ENCODE measurements at places on chromosomes 7 and 10.

DNA sequence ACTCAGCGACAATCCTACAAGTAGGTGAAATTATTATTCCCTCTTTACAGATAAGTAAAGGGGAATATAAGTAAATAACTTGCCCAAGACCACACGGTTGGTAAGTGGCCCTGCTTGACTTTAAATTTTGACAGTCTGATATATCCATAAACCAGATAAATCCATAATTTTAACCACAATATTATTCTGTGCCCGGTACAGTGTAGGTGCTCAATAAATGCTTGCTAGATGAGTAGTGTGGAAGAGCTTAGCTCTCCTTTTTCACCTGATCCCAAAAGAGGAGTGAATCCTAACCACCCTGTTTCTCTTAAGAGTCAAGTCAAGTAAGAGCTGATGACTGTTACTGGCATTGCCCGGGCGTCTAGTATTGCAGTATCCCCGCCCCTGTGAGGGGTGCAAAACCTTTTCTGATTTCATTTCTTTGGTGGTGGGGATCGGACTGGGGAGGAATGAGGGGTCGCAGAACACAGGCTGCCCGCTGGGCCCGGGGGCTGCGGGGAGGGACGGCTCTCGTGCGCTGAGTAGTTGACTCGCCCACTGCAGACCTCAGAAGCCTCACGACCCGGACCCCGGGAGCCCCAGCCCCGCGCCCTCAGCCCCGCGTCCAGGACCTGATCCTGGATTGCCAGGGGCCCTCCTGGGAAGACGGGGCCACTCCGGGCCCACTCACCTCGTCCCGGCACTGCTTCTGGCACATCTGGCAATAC lies 490 bp downstream of the KIN start:
- DNase-seq, result no peak

GRCh38 chr7:32658467-32658869 lies 163.2 kb downstream of the AVL9 start:
- no peak for DNase-seq

DNA sequence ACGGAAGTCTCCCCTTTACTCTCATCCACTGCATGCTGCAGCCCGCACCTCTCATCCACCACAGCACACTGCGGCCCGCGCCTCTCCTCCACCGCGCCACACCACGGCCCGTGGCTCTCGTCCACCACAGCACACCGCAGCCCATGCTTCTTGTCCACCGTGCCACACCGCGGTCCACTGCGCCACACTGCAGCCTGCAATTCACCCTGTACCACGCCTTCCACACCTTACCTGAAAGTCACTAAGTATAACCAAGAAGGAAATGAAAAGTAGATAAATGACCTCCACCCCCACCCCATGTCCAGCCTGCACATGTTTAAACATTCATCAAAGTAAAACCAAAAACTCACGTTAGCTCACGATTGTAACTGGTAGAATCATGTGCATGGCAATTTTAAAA lies 176.1 kb downstream of the DIP2C start:
- DNase-seq, result no peak

- DNase-seq, result no peak
These were observed at the start of gene CTBP2 for GRCh38 chr10:125159932-125160855. Gene CTBP2 (minus strand): TSS chr10:125160563.

DNA sequence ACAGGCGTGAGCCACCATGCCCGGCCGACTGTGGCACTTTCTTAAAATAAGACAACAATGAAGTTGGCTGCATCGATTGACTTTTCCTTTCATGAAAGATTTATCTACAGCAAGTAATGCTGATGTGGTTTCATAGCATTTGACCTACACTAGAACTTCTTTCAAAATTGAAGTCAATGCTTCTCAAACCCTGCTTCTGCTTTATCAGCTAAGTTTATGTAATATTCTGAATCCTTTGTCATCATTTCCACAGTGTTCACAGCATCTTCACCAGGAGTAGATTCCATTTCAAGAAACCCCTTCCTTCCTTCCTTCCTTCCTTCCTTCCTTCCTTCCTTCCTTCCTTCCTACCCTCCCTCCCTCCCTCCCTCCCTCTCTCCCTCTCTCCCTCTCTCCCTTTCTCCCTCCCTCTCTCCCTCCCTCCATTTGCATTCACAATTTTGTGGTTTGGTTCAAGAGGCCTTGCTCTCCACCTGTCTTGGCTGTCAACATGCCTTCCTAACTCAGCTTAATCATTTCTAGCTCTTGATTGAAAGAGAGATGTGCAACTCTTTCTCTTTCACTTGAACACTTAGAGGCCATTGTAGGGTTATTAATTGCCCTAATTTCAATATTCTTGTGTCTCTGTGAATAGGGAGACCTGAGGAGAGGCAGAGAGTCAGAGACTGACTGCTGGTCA lies 52.1 kb downstream of the HDAC9 start:
- DNase-seq, result no peak

DNA sequence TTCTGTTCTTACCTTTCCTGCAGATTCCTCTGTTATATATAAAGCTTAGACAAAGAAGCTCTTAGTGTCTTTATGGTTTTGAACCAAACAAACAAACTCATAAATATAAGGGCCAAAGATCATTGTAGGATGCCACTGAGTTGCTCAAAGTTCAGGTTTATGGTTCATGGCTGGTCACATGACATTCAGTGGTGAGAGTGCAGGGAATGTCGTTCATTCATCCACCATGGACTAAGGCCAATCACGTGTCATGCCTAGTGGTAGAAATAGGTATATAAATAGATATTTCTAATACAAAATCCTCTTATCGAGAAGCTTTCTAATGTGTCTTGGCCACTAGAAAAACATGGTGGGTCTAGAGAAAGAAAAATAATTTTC lies 119.4 kb downstream of the GATA3 start:
- no peak for DNase-seq

DNA sequence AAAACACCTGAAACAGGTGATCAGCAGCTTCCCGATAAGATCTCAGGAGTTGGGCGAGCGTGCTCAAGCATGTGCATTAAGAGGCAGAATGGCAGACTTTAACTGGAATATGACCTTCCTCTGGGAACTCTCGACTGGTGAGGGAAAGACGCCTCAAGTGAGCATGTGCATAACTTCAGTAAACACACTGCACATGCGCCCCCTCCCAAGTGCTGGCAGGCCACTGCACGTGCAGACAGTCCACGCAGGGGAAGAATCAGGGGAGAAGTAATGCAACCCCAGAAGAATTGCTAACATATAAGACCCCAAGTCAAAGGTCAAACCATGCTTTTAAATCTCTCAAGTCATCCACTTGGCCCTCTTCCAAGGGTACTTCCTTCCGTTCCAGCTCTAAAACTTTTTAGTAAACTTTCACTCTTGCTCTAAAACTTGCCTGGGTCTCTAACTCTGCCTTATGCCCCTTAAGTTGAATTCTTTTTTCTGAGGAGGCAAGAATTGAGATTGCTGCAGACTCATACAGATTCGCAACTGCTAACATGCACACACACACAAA lies 541.0 kb downstream of the TNS3 start:
- no peak for DNase-seq

- peak; percentile 20 for DNase-seq
These were observed 46.8 kb upstream of the SLC29A3 start for GRCh38 chr10:71272056-71272771.

DNA sequence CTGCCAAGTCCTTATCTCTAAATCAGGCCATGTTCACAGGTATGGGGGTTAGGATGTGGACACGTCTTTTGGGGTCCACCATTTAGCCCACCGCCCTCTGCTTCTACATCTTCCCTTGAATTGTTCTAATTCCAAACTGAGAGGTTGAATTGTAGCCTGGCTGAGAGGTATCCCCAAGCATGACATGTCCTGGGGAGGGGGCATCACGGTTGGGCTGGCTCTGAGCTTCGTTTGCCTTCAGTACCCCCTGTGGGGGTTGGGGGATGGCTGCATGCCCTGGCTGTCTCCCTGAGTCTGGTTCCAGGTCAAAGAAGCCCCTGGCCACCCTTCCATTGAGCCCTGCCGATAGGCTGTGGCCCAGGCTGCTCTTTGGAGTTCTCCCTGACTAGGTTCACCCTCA lies 204.6 kb downstream of the GLRX3 start:
- DNase-seq, result no peak

DNA sequence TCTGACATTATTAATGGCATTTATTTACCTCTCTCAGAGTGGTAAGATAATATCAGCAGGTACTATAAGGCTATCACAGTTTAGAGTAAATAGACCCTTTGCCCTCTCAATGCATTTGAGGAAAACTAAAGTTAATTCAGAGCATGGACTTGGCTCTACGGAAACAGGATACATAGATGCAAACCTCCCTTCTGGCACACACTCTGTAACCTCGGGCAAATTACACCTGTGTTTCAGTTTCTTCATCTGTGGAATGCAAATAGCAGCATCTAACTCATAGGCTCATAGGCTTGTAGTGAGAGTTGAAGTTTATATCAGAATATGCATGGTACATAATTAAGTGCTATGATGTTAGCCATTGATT lies 5.6 kb downstream of the RAPGEF5 start:
- DNase-seq, result no peak

GRCh38 chr7:113454597-113455169 lies 336.3 kb upstream of the SMIM30 start:
- no peak for DNase-seq

DNA sequence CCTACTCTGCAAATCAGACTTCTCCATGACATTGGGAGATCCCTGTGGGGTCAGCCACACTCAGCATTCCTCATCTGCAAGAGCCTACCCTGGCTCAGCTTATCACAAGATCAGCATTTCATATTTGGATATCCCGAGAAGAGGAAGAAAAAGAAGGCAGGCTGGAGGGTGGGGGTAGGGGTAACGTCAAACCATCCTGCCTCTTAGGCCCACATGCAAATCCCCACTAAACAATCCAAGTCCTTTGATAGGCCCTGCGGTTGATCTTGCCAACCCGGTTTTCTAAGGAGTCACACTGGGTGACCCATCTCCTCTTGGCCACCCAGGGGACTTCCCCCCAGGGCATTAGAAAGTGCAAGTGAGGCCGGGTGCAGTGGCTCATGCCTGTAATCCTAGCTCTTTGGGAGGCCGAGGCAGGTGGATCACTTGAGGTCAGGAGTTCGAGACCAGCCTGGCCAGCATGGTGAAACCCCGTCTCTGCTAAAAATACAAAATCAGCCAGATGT lies 128.0 kb upstream of the CALN1 start:
- DNase-seq, result no peak

DNA sequence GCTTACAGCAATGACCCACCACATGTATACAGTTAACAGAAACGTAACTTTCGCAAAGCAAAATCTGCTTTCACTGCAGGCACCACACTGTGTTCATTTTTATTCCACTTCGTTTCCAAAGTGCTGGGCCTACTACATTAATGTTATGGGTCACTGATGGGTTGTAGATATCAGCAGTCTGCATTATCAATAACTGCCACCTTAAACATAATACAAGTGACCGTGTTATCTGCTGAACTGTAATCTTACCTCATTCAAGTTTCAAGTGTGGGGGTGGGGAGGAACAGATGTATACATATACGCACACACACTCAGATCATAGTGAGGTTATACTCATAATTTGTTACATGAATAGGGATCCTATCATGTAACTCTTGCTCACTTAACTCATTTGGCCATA lies 21.1 kb downstream of the RNF32 start:
- no peak for DNase-seq

GRCh38 chr10:63554657-63555056 lies 33.5 kb downstream of the REEP3 start:
- peak; percentile 92 for DNase-seq

DNA sequence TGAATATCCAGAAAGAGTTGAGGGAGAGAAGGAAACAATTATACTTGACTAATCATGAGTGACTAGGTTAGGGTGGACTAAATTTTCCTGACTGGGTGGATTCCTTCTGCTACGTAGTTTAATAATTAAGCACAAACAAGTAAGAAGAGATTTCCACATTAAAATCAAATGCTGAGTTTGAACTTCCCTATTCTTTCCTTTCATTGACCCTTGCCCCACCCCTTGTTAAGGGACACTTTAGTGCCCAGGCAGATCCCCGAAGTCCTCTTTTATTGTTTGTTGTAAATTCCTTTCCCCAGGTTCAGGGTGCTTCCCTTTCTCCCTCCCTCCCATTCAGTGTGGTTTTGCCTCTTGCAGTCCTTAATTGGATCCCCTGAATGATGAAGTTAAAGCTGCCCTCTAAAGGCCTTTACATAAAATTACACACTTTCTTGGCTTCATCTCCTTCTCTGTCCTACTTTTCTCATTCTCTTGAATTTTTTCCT lies 8.8 kb upstream of the SPAM1 start:
- DNase-seq, result no peak

DNA sequence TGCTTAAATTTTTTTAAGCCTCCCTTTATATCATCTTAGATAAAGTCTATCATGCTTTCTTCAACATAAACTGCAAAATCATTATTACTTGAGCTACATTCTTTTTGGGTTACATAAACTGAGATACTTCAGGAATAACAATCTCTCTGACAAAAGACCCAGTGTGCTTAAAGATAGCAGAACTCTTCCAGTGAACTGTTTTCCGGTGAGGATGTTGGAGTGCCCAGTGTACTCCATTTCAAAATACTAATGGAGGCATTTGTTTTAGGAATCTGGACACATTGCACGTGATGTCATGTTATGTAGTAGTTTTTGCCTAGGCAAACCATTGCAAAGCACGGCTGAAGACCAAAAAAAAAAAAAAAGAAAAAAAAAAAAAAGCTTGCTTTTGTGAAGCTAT lies 388.2 kb upstream of the CELF2 start:
- DNase-seq, result no peak

DNA sequence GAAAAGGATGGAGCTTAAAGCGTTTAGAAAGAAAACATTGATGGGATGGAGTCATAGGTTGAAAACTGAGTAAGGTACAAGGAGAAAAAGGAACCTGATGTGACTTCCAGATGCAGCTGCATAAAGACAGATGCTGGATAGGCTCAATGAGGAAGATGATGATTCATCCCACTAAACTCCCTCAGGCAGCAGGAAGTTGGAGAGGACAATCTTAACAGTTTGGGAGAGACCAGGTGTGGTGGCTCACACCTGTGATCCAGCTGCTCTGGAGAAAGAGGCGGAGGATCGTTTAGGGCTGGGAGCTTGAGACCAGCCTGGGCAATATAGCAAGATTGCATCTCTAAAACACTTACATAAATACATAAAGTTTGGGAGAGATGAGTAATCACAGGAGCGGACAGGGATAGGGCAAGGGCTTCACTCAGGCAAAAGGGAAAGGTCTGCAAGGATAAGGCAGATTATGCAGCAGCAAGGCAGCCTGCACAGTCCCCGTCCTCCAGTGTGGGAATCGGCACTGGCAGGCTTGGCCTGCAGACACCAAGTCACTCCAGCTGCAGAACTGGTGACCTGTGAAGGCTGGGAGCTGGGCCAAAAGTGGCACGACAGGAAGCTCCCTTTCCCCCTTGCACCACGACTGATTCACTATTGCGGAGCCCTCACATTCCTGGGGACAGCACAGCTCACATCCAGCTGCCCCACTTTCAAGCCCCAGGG lies 438.5 kb downstream of the GRID1 start:
- DNase-seq, result no peak
